ENCODE measurements at places on chromosomes 4 and X.

DNA sequence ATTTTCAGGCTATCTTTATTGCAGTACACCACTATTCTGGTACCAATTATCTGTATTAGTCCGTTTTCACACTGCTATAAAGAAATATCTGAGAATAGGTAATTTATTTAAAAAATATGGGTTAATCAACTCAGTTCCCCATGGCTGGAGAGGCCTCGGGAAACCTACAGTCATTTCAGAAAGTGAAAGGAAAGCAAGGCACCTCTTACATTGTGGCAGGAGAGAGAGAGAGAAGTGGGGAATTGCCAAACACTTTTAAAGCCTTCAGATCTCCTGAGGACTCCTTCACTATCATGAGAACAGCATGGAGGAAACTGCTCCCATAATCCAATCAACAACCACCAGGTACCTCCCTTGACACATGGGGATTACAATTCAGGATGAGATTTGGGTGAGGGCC, 54.7 kb downstream of the AMER1 start:
- DNase-seq, result no peak

DNA sequence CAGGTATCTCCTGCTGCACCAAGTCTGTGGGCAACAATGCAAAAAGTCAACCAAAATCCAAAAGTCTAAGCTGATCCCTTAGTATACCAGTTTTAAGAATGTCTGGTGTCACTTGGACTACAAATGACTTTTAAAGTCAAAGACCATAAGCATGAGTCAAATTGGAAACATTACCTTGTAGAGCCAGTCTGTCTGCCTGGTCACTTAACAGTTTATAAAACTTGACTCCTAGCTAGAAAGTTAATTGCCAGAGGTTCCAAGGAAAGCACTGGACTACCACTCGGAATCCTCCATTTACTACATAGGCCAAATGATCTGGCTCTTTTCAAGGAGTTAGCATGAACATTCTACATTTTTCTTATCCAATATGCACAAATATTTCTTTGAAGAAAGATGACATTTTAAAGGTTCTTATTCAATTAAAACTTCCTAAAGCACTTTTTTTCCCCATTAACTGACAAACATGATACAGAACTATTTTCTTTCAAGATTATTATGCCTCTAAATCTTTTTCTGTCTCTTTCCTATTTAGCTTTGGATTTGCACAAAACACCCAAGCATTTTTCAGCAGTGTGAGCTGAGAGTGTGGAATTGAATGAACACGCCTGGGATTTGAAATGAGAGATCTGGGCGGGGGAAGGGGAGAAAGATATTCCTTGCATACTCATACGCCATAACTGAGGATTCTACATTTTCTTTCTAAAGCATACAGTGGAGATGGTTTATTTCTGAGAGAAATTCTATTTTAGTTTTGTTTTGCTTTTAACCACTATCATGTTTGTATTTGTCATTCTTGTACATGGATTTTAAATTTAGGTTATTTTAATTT, 188.4 kb downstream of the SHROOM3 start:
- DNase-seq, result no peak

DNA sequence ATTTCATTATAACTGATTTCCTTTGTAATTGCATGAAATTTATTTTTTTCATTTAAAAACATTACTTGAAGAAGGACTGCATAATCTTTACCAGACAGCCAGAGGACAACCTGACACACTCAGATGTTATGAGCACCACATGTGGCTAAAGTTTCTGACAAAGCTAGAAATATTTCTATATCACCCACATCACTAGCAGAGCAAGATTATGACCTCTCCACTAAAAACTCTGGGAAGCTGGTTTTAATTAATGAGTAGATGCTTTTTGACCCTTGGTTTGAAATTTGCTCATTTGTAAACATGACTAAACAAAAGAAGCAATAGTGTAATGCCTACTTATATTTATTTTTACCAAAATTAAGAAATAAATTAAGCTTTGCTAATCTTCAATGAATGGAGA, 661.5 kb upstream of the EPHA5 start:
- no peak for DNase-seq

- peak; percentile 38 for DNase-seq
These were observed 952 bp downstream of the ANOS1 start for GRCh38 chrX:8730812-8731558.

GRCh38 chr4:148786699-148787098, 344.5 kb upstream of the NR3C2 start:
- DNase-seq, result no peak

GRCh38 chr4:89823416-89823815, 13.5 kb downstream of the SNCA start:
- DNase-seq, result no peak

DNA sequence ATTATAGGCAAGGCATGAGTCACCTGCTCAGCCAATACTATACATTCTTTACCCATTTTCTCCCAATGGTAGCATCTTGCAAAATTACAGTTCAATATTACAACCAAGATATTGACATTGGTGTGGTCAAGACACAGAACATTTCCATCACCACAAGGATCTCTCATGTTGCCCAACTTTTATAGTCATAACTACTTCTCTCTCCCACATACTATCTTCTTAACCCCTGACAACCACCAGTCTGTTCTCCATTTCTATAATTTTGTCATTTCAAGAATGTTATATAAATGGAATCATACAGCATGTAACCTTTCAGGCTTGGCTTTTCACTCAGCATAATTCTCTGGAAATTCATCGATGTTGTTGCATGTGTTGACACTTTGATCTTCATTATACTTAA, 144.9 kb downstream of the ENOX2 start:
- DNase-seq, result no peak

DNA sequence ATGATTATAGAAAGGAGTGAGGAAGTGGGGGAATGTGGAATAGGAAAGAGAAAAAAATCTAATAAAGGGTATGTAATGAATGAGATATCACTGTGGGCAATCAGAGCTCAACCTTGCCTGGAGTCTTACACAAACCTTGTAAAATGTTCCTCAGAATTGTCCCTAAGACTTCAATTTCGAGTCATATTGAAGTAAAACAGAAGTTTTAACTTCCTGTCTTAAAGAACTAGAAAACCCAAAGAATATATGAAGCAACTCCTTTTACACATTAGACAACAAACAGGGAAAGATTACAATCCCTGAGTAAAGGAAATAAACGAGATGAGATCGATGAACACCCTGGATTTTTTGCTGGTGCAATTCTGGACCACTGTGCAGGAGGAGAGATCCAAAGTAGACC, 18.0 kb downstream of the CXCL2 start:
- DNase-seq, result no peak

GRCh38 chr4:133668061-133668851, 519.2 kb downstream of the PCDH10 start:
- DNase-seq, result no peak

- no peak for DNase-seq
These were observed 200.2 kb downstream of the DKK2 start for GRCh38 chr4:106835919-106836318.

- DNase-seq, result no peak
These were observed 84.4 kb upstream of the ARMCX2 start for GRCh38 chrX:101744085-101744484.

- DNase-seq, result no peak
These were observed 232.2 kb downstream of the C4orf33 start for GRCh38 chr4:129328162-129328561.

DNA sequence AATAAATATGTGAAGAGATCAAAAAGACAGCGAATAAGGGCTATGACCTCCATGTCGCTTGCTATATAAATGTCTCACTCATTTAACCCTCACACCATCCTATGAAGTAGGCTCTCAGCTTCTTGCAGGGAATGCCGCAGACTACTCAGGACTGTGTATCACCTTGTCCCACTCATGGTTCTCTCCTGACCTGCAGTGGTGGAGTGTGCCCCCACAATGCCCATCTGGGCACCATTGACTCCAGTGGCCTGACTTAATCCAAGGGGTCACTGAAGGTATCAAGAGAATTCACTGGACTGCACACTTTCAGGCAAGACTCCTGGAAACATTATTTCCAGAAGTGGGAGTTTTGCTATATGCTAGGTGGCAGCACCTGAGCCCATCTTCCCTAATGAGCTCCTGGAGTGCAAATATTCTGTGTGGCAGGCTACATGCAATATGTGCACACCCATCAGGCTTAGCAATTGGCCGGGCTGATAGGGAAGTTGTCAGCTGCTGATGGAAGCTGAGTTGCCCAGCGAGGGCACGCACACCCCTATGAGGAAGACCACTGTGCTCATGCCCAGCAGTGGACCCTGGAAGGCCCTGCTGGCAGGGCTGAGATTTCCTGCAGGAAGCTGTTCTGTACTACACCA, 8.2 kb upstream of the EFNB1 start:
- no peak for DNase-seq

DNA sequence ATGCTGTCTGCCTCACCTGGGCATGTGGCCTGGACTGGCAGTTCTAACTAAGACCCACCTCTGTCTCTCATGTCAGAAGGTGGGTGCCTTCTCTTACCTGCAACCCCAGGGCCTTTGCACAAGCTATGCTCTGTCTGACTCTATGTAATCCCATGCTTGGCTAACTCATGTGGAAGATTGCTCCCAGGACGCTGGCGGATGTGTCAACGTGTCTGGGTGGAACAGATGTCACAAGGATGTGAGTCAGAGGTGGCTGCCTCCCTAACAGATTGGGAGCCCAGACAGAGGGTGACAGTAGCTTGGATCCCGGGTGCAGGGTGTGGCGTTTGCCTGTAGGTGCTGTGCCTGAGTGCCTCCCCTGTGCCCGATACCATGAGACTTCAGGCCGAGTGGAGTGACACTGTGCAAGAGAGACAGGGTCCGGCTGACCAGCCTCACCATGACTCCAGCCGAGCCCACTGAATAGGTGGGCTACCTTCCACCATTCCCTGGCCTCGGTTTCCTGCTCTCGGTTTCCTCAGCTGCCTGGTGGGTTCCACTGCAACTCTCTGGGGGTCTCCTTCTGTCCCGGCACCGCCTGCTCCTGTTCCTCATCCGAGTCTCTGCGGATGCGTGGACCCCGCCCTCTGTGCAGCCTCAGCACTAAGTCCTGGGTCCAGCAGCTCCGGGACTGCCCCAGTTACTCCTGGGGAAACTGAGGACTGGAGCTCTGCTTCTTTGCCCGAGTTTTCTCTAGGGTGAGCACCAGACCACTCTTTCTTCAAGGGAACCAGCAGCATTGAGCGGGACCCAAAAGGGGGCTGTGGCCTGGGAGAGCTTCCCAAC, 11.0 kb downstream of the SH3BP2 start:
- no peak for DNase-seq

DNA sequence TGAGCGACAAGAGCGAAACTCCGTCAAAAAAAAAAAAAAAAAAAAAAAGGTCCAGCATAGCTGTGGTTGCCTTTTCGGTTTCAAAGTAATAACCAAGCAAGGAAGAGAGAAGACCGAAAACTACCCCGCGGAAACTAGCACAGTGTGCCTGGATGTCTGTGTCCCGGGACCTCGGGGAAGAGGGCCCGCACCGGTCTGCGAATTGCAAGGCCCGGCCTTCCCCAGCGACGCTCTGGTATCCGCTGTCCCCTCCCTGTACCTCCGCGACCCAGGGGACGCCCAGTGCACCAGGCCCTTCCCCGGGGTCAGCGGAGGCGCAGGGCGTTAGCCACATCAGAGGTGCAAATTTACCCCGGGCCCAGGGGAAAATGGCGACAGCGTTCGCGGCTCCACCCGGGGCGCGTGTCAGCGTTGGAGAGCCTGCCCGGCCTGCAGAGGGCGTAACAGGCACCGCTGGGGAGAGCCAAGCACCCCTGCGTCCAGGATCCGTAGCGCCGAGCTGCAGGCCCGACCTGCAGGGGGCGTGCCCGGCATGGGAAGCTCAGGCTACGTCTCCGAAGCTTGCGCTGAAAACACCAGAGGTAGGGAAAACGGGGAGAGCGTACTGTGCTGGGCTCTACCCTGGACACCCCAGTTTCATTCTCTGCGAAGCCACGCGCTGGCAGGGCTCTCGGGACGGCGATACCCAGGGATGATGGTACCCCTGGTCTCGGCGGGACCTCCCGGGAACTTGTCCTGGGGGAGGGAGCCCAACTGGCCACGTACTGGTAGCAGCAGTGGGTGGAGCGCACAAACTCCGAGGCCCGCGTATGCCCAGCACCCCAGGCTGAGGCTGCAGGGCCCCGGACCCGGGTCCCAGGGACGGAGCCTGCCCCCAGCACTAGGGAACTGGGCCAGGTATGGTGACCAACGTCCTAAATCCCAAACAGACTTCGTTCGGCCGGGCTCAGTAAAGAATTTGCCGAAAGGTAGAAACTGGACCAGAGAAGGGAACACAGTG, 16.2 kb downstream of the NKX6-1 start:
- no peak for DNase-seq

DNA sequence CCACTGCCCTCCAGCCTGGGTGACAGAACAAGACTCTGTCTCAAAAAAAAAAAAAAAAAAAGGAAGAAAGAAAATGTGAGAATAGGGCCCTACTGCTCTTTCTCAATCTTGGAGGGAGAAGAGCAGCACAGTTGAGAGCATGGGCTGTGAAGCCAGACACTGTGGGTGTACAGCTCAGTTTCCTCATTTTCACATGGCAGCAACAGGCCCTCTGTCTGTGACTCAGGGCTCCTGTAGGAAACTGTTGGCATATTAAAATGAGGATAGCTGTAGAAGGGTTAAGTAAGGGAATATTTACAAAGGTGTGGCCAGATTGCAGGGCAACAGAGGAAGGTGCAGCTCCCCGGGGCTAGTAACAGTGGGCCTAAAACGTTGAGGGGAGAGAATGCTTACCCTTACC, 3.4 kb downstream of the AKAP14 start:
- DNase-seq, result no peak

- DNase-seq, result no peak
These were observed 97.1 kb upstream of the ANK2 start for GRCh38 chr4:112952313-112952700.

DNA sequence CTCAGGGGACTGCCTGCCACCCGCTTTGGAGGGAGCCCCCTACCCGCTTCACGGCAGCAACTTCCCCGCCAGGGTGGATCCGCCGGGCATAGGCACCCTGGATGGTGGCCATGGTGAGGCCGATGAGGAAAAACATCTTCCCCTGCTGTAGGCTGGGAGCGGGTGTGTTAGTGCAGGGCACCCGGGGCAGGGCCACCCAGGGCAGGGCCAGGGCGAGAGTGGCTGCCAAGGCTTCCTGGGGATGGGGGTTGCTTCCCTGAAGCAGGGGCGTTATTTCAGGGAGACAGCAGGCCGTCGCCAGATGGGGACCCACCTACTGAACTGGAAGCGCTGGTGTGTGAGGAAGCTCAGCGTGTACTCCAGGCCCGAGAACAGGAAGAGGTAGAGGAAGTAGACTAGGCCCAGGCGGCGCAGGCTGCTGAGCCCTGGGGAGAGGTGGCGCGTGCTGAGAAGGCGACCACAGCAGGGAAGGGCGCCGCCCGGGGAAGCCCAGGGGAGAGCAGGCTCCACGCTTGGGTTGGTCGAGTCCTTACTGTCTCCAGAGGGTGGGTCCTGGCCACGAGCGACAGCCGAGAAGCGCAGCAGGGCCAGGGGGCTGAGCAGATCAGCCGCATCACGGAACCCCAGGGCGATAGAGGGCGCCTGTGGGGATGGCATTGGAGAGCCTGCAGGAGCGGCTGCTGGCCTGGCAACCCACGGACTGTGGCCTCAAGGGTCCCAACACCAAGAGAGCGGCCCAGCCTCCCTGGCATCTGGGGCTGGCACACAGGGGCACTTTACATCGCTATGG, 31.5 kb downstream of the NOP14 start:
- peak; percentile 30 for DNase-seq

Data from kidney (tissue), 22 donors.